ENCODE measurements at places on chromosomes 7 and 10.

- DNase-seq: no peak
Measured at GRCh38 chr7:2106440-2106839, 126.3 kb downstream of the MAD1L1 start.

- DNase-seq: no peak
Measured at GRCh38 chr7:96177353-96177752, 144.5 kb downstream of the SLC25A13 start.

DNA sequence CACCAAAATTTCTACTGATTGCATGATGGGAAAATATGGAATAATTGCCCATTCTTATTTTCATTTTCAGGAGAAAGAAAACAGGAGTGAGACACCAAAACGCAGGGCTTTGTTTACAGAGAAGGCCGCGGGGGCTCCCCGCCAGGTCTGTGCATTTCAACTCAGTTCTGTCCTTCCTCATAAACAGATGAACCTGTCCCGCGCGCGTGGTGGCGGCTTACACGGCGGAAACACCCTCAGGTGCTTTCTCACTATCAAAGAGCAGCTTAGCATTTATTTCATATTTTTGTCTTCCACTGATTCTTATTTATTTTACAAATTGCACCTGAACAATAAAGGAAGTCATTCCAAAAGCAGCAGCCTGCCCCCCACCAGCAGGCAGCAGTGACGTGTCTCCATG is 579.4 kb downstream of the PTPRN2 start:
- no peak for DNase-seq

DNA sequence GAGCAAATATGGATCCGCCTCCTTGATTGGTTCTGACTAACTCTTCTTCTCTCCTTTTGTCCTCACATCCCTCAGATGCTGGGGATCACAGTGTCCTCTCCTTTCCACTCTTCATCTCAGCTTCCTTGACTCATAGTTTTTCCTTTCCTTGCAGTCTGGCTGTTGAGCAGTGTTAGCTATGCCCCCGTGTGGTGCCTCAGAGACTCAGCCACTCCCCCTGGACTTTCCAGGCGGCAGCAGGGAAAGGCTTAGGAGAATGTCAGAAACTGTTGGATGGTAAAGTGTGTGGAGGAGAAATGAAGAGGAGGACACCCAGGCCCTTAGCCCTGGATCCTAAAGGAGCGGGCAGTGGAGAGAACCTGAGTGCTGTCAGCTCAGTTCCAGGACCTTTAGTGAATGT is 267.5 kb downstream of the CELF2 start:
- DNase-seq: no peak

DNA sequence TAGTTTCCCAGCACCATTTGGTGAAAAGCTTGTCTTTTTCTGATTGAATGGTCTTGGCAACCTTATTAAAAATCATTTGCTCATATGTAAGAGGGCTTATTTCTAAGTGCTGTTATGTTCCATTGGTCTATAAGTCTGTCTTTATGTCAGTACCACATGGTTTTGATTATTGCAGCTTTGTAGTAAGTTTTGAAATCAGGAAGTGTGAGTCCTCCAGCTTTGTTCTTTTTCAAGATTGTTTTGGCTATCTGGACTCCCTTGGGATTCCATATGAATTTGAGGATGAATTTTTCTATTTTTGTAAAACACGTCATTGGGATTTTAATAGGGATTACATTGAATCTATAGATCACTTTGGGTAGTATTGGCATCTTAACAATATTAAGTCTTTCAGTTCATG is 5.4 kb downstream of the KIF11 start:
- no peak for DNase-seq

DNA sequence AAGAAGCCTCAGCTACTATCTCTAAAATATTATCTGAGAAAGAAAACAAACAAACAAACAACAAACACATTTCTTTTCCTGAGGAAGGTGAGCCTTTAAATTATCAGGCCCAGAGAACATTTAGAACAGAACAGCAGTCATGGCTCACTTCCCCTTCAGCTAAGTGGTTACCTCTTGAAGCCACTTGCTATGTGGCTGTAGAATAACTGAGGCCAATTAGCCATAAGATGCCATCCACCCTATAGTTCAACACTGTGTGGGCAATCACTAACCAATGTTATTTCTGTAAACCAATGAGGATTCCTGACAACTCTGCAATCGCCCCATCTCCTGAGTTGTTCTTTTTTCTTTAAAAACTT is 3.7 kb upstream of the UPP1 start:
- no peak for DNase-seq

- DNase-seq: no peak
Measured at GRCh38 chr7:156932006-156932405, 17.5 kb upstream of the NOM1 start.

DNA sequence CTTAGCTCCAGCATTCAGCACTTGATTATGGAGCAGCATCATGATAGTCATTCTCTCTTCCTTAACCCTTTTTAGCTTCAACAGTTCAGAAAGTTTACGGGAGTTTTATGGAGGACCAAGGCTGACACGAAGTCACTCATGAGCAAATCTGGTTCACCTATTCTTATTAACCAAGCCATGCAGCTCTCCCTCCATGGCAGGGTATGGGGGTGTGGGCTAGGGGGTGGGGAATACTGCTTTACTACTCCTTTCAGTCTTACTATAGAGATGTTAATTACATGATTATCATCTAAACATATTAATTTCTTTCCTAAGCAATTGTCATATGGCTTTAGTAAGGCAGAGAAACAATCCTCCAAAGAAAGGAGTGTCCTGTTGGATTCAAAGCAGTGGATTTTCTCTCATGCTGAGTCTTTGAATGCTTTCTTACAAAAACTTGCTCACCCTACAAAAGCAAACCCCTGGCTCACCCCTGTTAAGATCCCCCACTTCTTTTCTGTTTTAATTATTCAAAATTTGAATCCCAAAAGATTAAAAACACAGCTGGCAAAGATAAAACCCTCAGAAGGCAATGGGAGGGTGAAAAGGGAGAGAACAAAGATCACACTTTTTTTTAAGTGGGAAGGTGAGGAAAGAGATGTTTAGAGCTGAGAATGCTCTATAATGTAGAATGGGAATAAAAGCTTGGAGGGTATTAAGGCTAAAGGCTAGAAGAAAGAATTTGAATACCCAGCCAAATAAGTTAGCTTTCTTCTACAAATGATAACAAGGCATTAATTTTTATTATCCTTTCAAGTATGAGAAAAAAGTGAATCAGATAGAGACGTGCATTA is 46.4 kb upstream of the SEMA3E start:
- no peak for DNase-seq

- no peak for DNase-seq
Measured at GRCh38 chr7:139317939-139318505, 23.1 kb upstream of the FMC1 start.

DNA sequence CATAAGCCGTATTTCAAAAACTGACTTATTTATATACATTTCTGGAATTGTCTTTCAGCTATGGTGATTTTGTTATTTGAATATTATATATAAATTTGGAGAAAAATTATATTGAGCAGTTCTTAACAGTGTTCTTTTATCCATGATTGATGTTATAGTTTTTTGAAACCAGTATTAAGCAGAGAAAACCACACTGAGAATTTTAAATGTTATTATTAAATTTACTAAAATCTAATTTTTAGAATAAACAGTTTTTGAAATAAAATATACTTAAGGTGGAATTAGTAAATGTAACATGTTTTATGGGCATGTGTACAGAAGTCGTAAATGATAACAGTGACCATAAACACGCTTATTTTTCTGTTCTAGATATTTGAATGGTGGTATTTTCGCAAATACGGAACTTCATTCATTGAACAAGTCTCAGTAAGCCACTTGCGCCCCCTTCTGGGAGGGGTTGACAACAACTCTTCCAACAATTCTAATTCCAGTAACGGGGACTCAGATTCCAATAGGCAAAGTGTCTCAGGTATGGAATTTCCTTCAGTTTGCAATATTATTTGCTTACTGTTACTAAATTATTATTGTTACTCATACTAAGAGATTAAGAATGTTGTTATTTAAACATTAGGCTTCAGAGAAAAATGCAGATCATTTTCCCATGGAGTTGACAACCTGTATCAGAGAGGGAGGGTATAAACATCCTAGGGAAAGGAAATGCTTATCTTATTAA is 166.1 kb downstream of the ST7 start:
- peak; percentile 62 for DNase-seq

- no peak for DNase-seq
Measured at GRCh38 chr10:43963793-43964425, 315.2 kb upstream of the ZNF32 start.

GRCh38 chr10:75508239-75508813 is 76.9 kb downstream of the LRMDA start:
- no peak for DNase-seq

DNA sequence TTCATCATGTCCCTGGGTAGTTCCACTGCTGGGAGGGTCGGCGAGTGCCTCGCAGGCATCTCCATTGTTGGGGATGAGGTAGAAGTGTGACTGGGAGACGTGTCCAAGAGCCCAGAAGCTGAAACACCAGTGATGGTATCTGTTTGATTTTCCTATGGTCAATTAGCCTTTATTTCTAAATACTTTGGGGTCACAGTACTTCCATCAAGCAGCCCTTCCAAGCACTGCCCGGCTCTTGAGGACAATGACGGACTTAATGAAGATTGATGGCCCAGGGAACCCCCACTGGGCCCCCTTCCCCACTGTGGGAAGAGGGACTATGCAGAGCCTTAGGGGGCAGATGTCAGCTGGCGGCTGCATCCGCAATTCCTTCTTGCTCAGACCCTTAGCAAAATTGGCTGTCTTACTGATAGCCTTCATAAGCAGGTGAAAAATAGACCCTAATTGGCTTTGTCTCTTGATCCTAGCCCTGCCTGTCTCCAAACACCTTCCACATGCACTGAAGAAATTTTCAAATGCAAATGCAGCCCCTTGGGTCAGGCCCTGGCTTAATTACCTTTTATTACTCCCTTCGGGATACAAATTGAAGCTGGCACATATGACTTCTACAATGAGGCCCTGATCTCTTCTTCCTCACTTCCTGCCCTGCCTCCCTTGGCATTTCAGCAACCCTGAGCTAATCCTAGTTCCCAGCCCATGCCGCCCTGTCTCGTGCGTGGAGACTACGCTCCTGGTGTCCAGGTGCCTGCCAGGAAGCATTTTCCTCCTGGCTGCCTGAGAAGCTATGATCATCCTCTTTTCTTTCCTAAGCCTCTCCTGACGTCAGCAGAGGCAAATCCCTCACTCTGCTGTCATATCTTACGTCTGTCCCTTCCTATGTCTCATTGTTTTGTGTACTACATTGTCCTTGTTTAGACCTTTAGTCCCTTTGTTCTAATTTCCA is 124.5 kb upstream of the GDF10 start:
- DNase-seq: no peak

- DNase-seq: no peak
Measured at GRCh38 chr7:97024209-97025129, at the start of gene DLX5. Gene DLX5 (minus strand): TSS chr7:97024831. CDS start chr7:97024623, 208 bp downstream.

GRCh38 chr10:50529660-50530059 is 94.1 kb downstream of the SGMS1 start:
- DNase-seq: no peak

DNA sequence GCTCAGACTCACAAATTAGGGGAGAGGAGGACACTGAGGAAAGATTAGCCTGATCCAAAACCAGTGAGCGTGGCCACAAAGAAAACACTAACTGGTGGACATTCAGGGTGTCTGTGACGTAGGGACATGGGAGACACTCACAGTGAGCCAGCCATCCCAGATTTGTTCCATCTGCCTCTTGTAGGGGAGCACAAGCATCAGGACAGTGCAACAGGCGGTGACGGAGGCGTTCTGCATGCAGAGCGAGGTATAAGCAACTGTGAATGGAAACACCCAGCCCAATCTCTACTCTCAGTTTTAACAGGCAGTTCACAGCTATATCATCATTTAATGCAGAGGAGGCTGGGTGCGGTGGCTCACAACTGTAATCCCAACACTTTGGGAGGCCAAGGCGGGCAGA is 52.8 kb upstream of the TOMM7 start:
- DNase-seq: no peak

DNA sequence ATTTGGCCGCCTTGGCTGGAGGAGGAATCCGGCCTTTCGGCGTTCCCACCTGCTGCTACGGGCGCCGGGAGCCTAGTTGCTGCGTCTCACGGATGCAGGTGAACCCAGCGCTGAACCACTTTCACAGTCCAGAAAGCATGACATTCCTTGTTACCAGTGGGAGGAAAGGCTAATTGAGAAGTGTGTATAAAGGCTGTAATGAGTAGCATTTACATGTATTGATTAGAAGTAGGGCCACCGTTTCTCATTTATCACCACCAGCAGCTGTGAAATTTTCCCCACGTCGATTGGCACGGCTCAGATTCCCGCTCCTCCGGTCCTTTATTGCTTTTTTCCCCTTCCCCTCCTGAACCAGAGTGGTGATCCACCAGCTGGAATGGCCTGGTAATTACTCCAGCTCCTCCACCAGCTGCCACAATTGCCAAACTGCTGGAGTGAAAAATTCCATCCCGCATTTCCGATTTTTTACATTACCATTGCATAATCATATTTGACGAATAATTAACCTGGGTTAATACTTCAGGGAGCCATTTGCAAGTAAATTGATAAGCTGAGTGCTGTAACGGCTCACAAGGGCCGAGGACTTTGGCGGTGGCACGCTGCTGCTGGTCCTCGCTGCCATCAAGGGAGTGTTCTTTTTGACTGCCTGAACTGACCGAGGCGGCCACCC is 153.3 kb downstream of the POU6F2 start:
- no peak for DNase-seq

GRCh38 chr7:37342688-37343471 is 105.8 kb downstream of the ELMO1 start:
- DNase-seq: peak; percentile 59

DNA sequence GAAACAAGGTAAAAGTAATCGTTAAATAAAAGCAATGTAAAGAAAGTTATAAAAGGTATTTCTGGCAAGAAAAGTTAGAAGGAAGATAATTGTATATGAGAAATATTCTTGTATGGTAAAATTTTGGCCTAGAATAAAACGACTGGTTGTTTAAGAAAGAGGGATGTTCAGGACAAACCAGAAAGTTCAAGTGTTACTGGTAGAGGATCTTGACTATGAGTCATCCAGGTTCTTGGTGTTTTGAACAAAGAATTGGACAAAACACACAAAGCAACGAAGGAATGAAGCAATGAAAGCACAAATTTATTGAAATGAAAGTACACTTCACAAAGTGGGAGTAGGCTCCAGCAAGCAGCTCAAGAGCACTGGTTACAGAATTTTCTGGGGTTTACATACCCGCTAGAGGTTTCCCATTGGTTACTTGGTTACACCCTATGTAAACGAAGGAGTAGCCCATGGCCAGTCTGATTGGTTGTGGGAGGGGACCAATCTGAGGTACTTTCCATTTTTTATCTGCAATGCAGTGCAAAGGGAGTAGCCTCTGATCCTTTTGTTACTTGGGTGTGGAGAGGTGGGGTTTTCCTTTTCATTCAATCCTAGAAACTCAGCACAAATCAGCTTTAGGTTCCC is 22.4 kb upstream of the GARS1 start:
- no peak for DNase-seq

- no peak for DNase-seq
Measured at GRCh38 chr7:44310221-44310848, 15.1 kb downstream of the CAMK2B start.

DNA sequence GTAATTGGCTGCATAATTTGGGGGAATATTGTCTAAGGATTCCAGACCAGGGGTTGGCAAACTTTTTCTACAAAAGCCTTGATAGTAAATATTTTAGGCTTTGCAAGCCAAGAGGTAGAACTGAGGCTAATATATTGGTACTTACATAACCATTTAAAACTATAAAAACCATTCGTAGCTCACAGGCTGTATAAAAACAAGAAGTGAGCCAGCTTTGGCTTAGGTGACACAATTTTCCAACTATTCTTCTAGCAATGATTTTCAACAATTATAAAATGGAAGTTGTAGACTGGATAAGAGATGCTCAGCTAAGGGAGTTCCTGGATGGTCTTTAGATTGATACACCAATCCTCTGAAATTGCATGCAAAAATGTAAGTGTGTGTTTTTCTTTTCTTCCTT is 1.4 kb downstream of the GPR141 start:
- no peak for DNase-seq

GRCh38 chr10:69730251-69731156 is 71.2 kb upstream of the COL13A1 start:
- DNase-seq: no peak
